Activated CD4-positive, alpha-beta T cell treated with anti-CD3 and anti-CD28 coated beads, Interleukin-2, amount 10 ng/mL, durations not matched to agents 7 days and 5 days (primary cell): ENCODE measurements at places on chromosomes 1 and 21. TPM values are rescaled to one million over a fixed set of nuclear protein-coding genes. Genes with fewer than 3 reads are reported as not detected.
A peak's percentile ranks its signal among the peaks of the same experiment; 100 is the strongest.

- no peak for DNase-seq
These were observed 36.4 kb downstream of the BTG3 start for GRCh38 chr21:17576080-17576835.

DNA sequence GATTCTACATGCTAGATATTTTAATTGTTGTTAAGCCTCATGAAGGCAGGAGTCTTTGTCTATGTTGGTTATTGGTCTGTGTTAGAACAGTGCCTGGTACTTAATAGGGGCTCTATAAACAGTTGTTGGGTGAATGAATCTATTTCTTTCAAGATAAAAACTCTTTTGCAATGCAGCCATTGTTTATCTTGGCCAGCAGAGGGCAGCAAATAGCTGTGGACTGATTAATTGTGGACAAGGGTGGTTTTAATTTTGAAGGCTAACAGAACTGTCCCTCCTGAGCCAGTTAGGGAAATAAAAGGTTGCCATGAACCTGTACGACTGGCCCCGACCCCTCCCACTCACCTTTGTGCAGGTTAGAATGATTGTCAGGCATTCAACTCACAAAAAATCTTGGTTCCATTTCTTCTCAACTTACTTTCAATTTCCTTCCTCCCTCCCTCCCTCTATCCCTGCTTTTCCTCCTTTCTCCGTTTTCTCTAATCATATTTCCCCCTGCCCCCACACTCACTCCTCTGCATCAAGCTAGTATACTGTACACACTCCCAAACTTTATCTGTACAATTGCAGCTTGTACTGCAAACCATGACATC, 66.3 kb upstream of the DIRAS3 start:
- DNase-seq = peak; percentile 53

GRCh38 chr1:17690906-17691634, 64.1 kb upstream of the ACTL8 start:
- no peak for DNase-seq

DNA sequence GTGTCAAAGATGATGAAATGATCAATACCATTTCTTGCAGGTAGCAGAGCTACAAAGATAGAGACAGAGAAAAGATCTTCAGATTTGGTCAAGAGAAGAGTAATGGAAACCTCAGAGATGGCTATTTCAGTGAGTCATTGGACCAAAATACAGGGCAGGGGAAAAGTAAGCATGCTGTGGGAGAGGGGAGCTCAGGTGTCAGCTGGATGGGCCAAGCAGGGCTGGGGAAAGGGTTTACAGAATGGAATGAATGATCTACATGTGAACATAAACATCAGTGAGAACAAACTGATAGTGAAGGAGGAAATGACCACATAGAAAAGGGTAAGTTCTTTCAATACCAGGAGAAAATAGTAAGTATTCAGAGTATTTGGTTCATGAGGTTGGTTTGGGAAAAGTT, 61.4 kb upstream of the CNN3 start:
- no peak for DNase-seq

GRCh38 chr1:191618181-191618580, 540.1 kb upstream of the RGS18 start:
- DNase-seq = no peak

RSRP1 gene
- total RNA-seq = 271 TPM

GRCh38 chr1:112356765-112357164, 39.2 kb upstream of the CTTNBP2NL start:
- DNase-seq = no peak

DNA sequence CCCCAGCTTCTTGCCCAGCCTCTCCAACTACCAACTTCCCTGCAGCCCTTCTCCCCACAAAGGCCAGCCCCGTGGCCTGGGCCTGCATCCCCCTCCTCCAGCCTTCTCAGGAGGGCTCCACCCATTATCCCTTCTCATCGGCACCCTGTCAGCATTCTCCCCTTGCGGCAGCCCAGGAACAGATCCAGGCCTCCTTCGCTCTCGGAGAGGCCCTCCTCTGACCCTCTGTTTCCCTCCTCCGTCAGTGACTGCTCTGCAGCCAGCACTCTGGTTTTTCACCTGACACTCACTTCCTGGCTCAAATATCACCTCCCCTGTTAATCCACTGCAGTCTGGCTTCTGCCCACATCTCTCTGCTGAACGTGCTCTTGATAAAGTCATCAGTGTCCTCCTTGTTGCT, 17.5 kb downstream of the ADGRB2 start:
- DNase-seq = no peak

- DNase-seq = no peak
These were observed 39.2 kb downstream of the ABCA4 start for GRCh38 chr1:94081566-94082344.

- DNase-seq = no peak
These were observed 11.2 kb upstream of the SRARP start for GRCh38 chr1:15992582-15993500.

DNA sequence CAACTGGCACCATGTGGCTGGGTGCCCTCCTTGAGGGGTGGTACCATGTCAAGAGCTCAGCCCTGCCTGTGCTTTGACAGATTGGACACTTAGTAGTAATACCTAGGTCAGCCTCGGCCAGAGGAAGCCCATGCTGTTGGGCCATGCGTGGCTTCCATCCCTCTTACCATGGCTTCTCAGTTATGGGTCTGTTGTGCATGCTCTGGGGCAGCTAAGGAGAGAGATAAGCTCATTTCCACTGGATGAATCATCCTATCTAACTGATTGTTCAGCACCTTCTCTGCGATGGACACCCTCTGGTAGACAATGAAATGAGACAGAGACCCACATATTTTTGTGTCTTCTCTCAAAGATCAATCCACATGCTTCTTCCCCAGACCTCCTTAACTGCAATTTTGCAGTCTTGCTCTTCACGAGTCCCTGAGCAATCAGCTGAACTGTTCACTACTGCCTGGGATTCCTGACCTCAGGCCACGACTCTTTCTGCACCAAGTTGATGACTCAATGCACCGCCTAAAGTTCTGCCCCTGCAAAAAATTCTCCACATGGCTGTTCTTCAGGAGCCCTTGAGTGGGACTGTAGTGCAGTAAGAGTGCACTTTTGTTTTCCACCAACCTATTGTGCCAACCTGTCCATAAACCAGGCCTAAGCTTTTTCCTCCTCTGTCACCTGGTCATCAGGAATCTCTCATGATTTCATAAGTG, 6.9 kb upstream of the TRIM62 start:
- no peak for DNase-seq

UMODL1 gene
- total RNA-seq = 0.10 TPM

TMPRSS2 gene
- total RNA-seq = not detected

SSU72 gene
- 130 TPM for total RNA-seq

DNA sequence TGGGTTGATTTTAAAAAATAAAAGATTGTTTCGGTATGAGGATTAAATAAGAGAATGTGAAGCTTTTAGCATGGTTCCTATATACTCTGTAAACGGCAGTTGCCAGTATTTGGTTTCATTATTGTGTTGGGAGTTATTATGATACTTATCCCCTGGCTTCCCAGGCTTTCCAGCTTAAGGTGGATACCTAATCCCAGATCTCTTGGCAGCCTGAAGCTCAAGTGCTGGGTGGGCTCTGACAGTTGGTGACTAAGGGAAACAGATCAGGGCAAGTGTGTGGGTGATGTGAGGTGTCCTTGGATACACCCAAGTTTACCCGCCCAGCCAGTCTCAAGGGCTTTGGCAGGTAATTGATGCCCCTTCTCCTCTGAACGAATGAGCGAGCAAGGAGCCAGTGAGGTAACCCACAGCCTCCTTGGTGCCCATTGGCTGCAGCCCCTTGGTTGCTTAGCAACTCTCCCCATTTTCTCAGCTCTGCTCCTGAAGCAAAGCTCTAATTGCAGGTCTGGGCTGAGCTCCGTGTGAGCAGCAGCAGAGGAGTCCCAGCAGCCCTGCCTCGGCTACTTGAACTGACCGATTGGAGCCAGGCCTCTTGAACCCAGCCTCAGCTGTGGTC, 6.1 kb downstream of the IPO13 start:
- DNase-seq = no peak

- DNase-seq = no peak
These were observed 31.0 kb downstream of the LRRC3 start for GRCh38 chr21:44486302-44486701.

KRTCAP2 gene
- total RNA-seq = 308 TPM

GRCh38 chr1:226512076-226512728, 36.4 kb upstream of the STUM start:
- DNase-seq = no peak

GRCh38 chr1:178354816-178355215, 141.9 kb downstream of the CLEC20A start:
- no peak for DNase-seq

- DNase-seq = no peak
These were observed 2.7 kb upstream of the NTNG1 start for GRCh38 chr1:107138166-107138565.

GRCh38 chr1:229218612-229219025, 52.3 kb upstream of the RAB4A start:
- DNase-seq = no peak

GRCh38 chr1:227155004-227155403, 163.3 kb downstream of the CDC42BPA start:
- DNase-seq = no peak

DNA sequence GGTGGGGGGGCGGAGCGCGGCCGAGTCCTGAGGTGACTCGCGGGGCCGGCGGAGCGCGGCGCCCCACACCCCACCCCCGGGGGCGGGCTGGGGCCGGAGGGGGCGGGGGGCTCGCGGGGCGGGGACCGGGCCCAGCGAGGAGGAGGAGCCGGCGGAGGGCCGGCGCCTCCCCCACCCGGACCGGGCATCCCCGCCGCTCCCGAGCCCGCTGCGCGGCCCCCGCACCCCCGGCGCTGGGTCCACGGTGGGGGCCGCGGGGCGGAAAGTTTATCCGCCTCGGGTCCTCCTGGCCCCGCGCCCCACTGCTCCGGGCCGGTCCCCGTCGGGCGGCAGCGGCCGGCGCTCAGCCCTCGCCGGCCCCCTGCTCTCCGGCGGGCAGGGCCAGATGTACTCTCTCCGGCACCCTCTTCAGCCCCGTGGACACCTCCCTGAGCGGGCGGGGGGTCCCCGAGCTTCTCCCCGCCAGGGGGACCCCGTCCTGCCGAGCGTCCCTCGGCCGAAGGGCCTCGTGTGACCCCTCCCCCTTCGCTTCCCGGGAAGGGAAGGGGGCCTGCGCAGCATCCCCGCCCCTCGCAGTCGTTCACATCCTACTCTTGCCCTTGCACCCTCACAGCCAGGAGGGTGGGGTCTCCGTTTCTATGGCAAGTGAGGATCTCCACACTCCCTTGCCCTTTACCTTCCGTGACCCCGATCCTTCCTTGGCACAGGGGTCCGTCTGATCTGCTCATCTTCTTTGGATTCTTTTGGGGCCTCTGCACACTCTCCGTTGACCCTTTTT, 663 bp downstream of the CAMTA1 start:
- DNase-seq = peak; percentile 18

DNA sequence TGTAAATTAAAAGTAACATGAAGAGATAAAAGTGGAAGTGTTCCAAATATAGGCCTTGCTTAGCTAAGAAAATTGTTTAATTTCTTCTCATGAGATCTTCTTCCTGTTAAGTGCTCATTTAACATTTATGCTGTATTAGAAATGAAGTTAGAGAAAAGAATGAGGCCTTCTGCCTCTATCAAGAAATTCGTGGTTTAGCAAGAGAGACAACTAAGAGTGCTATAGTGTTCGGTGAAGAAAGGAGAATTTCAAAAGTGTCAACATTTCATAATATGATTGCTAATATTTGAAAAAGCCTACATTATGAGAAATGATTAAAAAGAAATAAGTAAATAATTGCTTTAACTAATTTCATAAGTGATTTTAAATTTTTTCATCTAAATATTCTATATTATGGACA, 18.8 kb upstream of the MNDA start:
- no peak for DNase-seq

ACTL8 gene
- not detected for total RNA-seq

- DNase-seq = no peak
These were observed 240.8 kb downstream of the TRABD2B start for GRCh38 chr1:47756411-47756810.

DNA sequence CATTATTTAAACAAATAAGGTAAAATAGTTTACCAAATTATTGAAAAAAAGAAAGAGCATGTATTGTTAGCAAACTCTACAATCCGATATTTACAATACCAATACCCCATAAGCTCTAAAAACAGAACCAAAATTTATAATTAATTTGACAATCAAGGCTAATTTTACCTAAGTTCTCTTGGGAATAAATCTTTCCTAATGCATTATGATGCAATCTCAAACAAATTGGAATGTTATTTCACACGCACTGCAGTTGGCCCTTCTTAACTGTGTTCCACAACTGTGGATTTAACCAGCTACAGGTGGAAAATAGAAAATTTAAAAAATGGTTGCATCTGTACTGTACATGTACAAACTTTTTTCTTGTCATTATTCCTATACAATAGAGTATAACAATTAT, 300.1 kb downstream of the BRINP3 start:
- DNase-seq = no peak

DNA sequence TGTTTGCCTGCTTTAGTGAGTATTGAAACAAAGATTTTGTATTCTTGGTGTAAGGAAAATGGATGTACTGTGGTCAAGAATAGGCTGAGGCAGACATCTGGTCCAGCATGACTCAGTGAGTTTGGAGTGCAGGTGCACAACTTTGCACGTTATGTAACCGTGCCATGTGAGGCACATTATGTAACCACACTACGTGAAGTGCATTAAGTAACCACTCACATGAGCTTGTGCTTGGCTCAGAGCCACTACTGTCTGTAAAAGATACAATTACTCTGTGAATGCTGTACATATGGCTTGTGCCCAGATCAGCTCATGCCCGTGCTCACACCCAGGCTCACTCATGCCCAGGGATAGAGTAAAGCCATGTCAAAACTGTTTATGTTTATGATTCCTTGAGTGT, 216.8 kb downstream of the CTH start:
- DNase-seq = no peak

- no peak for DNase-seq
These were observed 116.3 kb upstream of the COL6A1 start for GRCh38 chr21:45865106-45865835.

SLC1A7 gene
- total RNA-seq = not detected

DNA sequence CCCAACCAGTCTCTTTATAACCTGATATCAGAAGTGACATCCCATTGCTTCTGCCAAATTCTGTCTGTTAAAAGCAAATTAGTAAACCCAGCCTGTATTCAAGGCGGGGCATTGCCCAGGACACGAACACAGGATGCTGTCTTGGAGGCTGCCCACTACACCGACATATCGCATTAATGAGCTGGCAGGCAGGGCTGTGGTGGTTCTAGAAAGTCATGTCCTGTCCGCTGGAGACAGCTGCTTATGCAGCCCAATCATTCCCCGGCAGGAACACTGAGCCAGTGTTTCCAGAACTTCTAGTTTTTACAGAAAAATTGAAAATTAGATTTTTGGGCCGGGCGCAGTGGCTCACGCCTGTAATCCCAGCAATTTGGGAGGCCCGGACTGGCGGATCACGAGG, 19.3 kb downstream of the C1orf167 start:
- DNase-seq = no peak

- no peak for DNase-seq
These were observed 140.7 kb upstream of the SPAG17 start for GRCh38 chr1:118325550-118326225.

- no peak for DNase-seq
These were observed 82.4 kb downstream of the PBX1 start for GRCh38 chr1:164641353-164641730.

GRCh38 chr1:206589206-206589605, 23.1 kb downstream of the EIF2D start:
- no peak for DNase-seq
